ENCODE measurements at places on chromosomes 11 and 22. TPM values are rescaled to one million over a fixed set of nuclear protein-coding genes. Genes with fewer than 3 reads are reported as not detected.

ADM gene
- total RNA-seq = 129 TPM

GAL3ST1 gene
- total RNA-seq = 0.17 TPM

MRPL16 gene
- 67.1 TPM for total RNA-seq

MS4A14 gene
- total RNA-seq = not detected

TTC36 gene
- total RNA-seq = not detected

CKAP5 gene
- total RNA-seq = 65.4 TPM

IGLL1 gene
- total RNA-seq = not detected

DNAJB7 gene
- not detected for total RNA-seq

PGM2L1 gene
- 0.74 TPM for total RNA-seq

Data from bronchus fibroblast of lung (primary cell).